Activated CD4-positive, alpha-beta T cell treated with anti-CD3 and anti-CD28 coated beads, Interleukin-2, amount 50 U/mL, for 16 hours (primary cell): ENCODE measurements at places on chromosomes 3 and 15.

- DNase-seq: no peak
Observed at GRCh38 chr3:47954567-47954966, 61.6 kb downstream of the MAP4 start.

DNA sequence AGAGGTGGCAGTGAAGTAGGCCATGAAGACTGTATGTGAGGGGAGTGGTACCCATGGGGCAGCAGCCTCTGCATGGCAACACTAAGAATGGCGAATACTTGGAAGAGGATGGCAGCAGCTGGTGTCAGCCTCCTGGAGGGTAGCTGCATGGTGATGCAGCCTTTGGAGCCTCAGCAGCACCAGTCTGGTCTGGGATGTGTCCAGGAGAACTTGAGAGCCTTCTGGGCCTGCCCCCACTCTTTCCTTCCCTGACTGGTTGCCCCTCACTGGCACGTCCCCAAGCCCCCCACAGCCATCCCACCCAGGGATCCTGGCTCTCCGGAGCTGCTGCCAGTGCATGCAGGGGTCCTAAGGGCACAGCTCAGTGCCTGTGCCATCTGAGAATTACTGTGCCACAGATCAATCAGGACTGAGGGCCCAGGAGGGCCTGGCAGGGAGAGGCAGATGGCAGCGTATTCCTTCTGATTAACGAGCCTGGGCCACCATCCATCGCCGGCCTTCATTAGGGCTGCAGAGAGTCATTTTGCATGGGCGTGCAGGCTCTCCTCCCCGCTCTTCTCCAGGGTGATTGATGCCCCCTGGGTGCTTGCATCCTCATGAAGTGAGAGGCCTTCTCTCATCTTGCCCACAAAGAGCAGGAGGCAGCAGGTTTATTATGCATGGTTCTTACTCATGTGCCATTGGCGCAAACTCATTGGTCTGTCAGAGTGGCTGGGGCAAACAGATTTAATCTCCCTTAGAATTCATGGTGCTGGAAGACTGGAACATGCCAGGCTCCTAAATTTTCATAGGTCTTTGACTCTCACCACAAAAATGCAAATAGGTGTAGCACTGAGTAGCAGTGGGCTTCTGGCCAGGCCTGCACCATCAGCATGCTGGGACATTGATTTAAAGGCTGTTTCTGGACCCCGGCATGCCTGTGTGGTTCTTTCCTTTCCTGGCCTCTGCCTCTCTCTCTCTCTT, 116.8 kb downstream of the EPHB1 start:
- no peak for DNase-seq

- DNase-seq: no peak
Observed at GRCh38 chr15:69421498-69421897, 7.3 kb downstream of the KIF23 start.

- DNase-seq: no peak
Observed at GRCh38 chr3:178749471-178749870, 213.2 kb downstream of the KCNMB2 start.

DNA sequence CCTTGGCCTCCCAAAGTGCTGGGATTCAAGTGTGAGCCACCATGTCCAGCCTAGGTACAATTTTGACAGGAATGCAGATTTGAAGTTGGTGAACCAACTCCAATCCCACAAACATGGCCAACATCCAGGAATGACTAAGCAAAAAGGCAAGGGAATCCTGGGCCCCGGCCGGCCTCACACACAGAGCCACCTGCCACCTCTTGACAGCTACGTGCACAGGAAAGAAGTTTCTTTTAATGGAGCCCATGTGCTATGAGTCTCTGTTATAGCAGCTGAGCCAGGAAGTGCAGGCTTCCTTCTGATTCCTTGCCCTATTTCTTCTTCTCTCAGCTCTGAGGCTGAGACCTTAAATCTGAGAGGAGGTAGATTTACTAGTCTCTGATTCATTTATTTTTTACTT, 8.8 kb downstream of the TMEM40 start:
- no peak for DNase-seq

- no peak for DNase-seq
Observed at GRCh38 chr3:96000966-96001365, 813.4 kb upstream of the EPHA6 start.

- DNase-seq: no peak
Observed at GRCh38 chr3:176521531-176522175, 675.6 kb downstream of the TBL1XR1 start.

- peak; percentile 26 for DNase-seq
Observed at GRCh38 chr3:130894130-130894985, 474 bp downstream of the ATP2C1 start.

- DNase-seq: no peak
Observed at GRCh38 chr15:52278636-52279367, 16.8 kb downstream of the MYO5C start.

- DNase-seq: no peak
Observed at GRCh38 chr15:74262625-74263024, 26.5 kb downstream of the CCDC33 start.

DNA sequence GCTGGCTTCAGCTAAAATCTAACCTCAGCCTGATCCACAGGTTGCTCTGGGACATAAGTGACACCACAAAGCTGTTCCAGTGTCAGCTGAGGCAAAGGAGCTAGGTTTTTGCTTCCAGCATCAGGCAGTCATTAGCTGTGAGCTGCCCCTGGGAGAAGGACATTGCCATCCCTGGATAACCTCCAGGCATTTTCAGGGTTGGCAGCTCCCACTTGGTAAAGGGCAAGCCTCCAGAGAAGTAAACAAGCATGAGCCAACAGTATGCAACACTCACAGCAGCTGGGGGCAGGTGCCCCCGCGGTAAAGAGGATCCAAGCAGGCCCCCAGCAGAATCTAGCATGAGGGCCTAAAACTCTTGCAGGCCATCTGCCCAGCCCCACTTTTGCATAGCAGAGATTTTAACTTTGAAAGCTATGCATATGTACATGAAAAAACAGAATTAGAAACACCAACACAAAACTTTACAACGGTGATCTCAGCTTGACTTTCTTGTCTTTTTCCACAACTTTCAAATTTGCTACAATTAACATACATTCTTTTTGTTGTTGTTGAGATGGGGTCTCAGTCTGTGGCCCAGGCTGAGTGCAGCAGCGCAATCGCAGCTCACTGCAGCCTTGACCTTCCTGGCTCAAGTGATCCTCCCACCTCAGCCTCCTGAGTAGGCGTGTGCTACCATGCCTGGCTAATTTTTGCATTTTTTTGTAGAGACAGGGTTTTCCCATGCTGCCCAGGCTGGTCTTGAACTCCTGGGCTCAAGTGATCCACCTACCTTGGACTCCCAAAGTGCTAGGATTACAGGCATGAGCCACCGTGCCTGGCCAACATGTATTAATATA, 83.8 kb upstream of the TPM1 start:
- DNase-seq: no peak

DNA sequence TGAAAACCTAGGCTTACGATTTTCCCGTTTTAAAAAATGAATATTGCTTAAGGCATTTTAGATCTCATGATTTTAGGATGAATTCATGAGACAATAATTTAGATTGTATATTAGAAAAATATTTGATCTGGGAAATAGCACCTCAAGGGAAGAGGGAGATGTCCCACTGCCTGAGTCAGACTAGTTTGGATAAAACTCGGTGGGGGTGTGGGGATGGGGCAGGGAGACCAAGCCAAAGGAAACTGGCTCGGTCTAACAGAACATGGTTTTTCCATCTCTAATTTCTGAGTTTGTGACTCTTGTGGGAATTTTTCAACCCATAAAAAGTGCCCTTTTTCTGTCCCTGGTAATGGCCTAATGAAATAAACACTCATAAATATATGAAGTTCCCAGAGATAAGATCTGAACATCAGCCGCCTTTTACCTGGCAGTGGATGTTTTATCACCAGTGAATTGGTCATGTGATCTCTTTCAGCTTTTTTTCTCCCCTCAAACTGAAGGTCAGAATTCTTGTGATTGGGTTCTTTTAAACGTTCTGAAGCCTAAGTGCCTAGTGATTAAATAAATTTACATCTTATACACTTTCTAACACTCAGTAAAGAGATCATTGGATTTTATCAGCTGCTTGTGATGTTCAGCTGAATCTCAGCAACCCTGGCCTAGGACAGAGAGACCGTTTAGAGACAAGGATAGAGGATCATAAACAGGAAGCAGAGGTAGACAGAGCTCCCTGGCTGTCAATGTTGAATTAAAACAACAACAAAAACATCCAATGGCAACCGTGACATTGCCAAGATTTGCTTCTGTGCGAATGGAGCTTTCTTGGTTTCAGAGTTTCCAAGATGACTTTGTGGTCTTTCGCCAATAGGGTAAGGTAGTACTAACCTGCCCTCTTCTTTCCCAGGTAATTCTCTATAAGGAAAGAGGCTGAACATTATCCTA, 1038.2 kb downstream of the MCTP2 start:
- no peak for DNase-seq

DNA sequence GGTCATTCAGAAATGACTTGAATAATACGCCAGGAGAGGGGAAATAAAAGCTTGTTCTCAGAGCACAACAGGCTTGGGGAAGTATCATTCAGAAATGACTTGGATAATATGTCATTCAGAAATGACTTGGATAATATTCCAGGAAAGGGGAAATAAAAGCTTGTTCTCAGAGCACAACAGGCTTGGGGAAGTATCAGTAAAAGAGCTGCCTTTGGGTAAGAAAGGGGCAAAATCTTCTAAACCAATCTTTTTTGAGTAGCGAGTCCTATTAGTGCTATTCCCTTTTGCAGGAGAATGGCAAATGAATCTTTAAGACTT, 20.9 kb downstream of the GABRR3 start:
- DNase-seq: no peak

DNA sequence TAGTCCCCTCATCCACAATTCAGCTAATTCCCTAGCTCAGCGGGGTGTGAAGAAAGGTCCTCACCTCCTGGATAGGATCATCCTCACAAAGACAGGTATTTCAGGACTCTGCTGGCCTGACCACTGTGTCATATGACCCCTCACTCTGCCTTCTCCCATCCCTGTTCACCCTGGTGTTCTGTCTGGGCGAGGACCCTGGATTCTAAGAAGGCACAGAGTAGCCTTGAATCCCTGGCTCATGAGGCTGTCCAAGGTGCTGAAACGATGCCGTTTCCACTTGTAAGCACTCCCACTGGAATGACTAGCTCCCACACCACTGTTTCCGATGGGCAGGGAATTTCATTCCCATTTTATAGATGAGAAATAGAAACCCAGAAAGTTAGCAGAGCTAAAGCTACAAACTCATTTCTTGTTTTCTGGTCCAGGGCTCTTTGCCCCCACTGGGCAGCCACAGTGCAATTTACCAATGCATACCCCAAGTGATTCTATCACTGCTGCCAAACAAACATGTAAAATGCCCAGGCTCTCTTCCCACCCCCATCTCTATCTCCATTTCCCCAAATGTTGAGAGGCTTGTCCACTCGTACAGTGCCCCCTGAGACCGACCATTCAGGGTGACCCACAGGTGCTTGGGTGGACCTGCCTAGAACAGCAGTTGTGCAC, 83.2 kb downstream of the RAB11A start:
- no peak for DNase-seq

- DNase-seq: no peak
Observed at GRCh38 chr3:114071786-114072185, 15.2 kb downstream of the QTRT2 start.
